ENCODE measurements at places on chromosomes 12 and 14.
A peak's percentile ranks its signal among the peaks of the same experiment; 100 is the strongest.

DNA sequence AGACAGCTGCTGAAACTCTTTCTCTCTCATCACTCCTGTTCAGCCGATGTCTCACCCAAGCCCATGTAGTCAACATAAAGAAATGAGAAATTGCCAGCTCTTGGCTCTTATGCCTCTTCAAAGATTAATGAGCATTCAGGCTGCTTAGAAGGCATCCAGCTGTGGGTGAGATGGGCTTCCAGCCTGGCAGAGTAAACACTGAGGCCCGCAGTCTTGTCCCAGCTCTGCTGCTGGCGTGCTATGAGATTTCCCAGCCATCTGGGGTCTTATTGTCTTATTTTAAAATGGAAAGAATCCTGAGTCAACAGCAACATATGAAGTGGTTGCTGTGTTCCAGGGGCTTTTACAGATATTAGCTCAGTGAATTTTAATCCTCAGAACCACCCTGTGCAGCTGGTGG is 12.6 kb downstream of the RXYLT1 start:
- DNase-seq = no peak

DNA sequence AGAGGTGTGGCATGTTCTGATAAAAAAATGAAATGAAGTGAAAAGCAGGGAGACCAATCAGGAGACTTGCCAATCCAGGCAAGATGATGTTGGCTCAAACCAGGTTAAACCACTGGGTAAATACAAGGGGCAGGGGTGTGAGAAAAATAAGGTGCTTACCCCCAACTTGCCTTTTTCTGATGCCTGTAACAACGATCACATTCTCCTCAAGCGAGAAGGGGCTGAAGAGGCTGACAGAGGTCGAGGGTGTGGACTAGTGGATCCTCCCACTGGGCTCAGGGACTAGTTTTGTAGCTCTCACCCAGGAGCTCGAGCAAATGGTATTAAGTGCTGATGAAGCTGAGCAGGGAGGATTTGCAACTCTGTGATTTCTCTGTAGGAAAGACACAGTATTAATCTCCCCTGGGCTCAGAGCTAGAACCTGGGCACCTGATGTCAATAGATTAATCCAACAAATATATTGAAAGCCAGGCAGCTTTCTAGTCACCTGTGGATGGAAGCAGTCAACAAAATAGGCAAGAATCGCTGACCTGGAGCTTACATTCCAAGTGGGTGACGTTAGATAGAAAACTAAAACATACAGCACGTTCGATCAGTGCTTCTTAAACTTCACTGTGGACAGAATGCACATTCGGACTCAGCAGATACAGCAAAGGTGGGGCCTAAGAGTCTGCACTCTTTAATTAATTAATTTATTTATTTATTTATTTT is 15.2 kb upstream of the EAPP start:
- DNase-seq = peak; percentile 32

GRCh38 chr14:71947947-71948500 is 15.8 kb downstream of the RGS6 start:
- DNase-seq = no peak

GRCh38 chr12:44626883-44627282 is 249.2 kb downstream of the NELL2 start:
- DNase-seq = no peak

DNA sequence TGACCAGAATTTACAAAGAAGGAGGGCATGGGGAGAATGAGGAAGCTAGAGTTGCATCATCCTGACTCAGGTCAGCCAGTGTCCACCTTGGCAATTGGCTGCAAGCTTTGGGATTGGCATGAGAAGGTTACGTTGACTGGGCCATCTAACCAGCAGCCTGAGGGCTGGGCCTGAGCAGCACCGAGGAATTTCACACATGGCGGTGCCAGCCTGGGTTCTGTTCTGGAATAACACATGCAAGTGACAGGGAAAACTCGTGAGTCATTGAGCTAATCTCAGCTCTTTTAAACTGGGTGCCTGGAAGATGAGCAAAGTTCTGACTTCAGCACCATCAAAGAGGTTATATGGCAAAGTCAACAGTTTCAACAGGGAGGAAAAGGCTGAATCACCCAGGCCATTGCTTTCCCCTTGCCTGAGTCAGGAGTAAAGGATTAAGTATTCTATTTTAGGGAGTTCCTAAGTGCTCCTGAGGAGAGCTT is 543.2 kb upstream of the TBX3 start:
- peak; percentile 97 for DNase-seq

- no peak for DNase-seq
These were observed 181.1 kb downstream of the ESR2 start for GRCh38 chr14:64112867-64113678.
